CMK (cell line): ENCODE measurements at places on chromosomes 12 and 14.

- DNase-seq: no peak
Measured at GRCh38 chr14:26849514-26849913, 251.7 kb upstream of the NOVA1 start.

DNA sequence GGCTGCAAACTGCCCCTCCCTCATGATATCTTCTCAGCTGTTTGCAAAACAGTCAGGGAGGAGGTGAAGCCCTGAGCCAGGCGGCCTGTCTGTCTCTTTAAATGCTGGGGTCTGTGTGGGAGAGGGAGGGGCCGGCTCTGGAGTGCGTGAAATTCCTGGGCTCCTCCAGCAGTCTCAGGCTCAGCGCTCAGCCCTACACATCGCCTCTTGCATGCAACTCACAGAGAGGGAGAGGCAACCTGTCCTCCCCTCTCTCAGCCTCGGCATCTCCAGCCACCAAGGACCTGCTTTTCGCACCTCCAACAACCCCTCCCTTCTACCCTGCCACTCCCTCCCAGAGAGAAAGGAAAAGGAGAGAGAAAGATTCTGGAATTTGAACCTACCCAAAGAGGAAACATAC is at the start of gene NRXN3:
NRXN3 (plus strand) TSS at position 171 of the 400 bp plus-strand sequence. CDS start 72,721 bp downstream, outside the sequence.
- no peak for DNase-seq

GRCh38 chr12:55694188-55694515 is 13.6 kb downstream of the ITGA7 start:
- no peak for DNase-seq

GRCh38 chr14:58549105-58549757 is 88.5 kb upstream of the DACT1 start:
- DNase-seq: no peak

DNA sequence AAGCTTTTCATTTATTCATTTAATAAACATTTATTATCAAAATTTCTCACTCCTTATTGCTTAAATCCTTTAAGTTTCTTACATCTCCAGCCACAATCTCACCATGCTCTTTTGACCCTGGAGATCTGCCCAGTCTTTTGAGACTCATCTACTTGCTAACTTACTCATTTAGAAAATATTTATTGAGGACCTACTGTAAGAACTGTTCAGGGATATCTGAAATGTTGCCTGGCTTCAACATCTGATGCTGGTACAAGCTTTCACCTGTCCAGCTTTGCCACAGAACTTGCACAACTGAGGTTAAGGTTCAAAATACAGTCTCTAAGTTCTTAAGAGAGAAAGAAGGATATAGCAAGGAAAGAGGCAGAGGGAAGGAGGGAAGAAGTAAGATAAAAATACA is 17.5 kb upstream of the GXYLT1 start:
- no peak for DNase-seq

GRCh38 chr12:107359382-107359781 is 266.0 kb upstream of the CRY1 start:
- no peak for DNase-seq

DNA sequence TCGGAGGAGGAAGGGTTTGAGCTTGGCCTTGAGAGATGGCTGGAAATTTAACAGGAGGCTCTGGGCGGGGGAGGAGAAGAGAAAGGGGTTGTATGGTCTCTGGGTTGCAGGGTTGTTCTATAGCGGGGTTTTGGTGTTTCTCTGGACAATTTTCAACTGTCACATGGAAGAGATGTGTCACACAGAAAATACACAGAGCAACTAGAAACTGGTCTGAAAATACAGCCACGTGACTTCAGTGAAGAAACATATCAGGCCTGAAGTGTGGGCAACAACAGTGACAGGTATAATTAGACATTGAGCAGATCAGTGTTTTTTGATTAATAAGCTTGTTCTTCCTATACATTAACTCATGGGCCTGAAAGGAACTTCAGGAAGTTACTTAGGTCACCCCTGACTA is 205.3 kb upstream of the HMGA2 start:
- DNase-seq: no peak

DNA sequence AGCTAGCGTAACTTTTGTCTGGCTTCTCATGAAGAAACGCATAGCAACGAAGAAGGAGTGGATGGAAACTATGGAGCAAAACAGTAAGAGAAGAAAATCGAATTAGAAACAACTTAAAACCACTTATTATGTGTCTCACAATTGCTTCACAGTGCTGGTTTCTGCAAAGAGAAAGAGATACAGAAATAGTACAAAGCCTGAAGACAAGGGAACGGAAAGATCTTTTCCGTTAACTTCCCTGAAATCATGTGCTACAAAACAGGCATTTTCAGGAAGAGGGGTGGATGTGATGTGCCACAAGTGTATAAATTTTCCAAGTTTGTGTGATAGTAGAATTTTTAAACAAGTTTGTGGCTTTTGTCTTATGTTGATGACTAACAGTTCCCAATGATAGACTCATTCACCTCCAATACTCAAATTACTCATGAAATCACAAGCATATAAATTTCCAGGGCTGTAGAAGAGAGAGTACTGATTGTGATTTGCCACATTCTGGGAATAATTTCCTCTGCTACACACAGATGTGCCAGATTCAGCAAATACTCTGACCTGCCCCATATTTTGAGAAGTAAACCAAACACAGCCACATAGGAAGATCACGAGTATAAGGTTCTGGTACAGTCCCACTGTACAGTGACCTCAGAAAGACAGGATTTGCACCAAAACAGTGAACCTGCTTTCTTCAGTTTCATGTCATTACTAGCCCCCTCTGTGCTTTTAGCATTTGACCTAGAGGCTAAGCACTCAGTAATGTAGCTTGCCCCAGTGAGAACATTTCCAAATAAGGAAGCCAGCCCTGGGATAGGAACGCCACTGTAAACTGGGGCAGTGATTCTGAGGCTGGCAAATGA is 41.4 kb upstream of the PPFIA2 start:
- DNase-seq: no peak

- no peak for DNase-seq
Measured at GRCh38 chr12:129887101-129887500, 16.7 kb downstream of the TMEM132D start.

DNA sequence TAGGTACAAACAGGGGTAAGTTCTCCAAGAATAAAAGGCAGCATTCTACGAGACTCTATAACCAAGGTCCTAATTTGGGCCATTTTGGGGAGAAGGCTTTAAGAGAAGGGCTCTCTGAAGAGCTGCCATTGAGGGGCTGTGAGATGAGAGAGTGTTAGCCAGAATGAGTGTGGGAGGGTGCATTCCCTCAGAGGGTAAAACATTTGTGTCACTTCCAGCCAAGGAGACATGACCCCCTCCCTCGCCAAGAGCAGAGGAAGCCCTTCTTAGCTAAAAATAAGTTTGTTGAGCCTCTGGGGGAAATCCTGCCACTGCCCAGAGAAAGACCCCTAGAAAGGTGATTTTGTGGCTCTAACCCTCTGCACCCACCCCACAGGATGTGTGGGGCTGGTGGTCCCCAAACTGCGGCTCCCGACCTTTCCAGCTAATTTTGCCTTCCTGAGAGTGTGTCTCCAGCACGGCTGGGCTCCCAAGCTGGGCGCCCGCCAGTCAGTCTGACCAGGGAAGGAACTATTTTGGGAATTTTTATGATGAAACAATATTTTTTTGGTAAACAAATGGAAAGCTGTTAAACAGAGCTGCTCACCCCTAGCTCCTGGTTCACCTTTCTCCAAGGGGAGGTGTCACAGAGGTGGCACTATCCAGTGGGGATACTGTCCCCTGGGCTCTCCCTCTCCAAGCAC is 65.9 kb upstream of the JDP2 start:
- DNase-seq: no peak

GRCh38 chr12:131323879-131324278 is 370.2 kb downstream of the ADGRD1 start:
- no peak for DNase-seq

- no peak for DNase-seq
Measured at GRCh38 chr12:78802593-78802992, 62.0 kb upstream of the SYT1 start.

GRCh38 chr12:67468549-67469245 is 179.8 kb upstream of the DYRK2 start:
- DNase-seq: no peak

- DNase-seq: no peak
Measured at GRCh38 chr12:50467439-50467838, 37.3 kb upstream of the DIP2B start.

GRCh38 chr12:97358361-97358760 is 104.2 kb upstream of the RMST start:
- no peak for DNase-seq

DNA sequence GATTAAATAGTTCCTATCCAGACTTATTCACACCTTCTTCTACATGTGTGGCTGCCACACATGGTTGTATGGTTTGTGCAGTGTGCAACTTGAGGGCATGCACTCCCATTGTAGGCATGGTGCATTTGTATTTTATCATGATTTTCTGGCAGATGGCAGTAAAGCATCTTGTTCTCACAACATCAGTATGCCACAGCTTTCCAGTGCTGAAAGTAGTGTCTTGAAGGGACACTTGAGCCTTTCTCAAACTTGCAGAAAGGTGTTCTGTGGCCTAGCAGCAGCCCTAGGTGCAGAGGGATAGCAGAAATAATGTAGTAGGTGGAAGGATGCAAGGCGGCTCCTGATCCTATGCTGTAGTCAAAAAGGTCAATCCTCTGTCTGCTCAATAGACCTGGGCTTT is 72.9 kb downstream of the LMNTD1 start:
- DNase-seq: no peak

DNA sequence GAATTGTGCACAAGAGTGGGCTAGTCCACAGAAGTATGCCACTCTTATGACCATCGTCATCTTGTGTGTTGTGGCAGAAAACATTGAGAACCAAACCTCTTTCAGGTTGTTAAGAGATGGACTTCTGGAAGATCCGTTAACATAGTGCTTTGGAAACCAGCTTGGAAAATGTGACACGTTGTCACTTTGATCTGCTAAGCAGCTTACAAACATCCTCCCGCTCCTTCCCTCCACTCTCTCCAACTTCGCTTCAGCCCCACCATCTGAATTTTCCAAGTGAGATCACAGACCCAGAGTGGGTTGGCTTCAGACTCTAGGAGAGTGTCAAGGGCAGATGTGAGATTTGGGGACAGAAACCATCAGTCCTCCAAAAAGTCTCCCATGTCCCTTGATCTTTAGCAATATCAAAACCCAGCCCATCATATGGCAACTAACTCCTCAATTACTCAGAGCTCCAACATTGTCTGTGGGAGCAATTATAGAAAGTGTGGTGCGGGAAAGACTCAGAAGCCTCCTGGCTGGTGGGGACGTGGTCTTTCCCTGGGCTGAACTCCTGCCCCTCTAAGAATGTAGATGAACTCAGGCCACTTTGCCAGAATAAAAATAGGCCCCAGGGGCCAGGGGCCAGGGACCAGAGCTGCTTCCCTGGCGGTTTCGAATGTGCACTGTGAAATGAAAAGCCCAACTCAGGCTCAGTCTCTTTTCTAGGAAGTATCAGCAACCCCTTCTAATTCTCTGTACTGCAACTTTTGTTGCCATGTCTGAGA is 129.5 kb downstream of the SLC38A6 start:
- DNase-seq: no peak

- peak; percentile 89 for DNase-seq
Measured at GRCh38 chr14:100142073-100143040, 17.1 kb downstream of the DEGS2 start.

DNA sequence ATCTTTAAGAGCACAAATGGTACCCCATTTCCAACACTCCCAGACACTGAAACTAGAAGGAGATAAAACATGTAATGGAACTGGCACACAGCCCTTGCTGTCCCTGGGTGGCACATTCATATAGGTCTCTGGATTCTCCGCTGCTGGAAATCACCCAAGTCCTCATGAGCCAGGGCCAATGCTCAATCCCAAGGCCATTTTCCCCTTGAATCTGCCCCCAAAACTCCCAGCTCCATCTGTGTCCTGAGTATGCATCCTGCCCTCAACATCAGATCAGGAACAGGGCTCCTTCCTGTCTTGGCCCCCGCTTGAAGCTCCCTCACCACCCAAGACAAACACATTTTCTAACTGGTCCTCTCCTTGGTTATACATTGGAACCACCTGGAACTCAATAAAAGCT is 24.6 kb downstream of the KRT76 start:
- no peak for DNase-seq

DNA sequence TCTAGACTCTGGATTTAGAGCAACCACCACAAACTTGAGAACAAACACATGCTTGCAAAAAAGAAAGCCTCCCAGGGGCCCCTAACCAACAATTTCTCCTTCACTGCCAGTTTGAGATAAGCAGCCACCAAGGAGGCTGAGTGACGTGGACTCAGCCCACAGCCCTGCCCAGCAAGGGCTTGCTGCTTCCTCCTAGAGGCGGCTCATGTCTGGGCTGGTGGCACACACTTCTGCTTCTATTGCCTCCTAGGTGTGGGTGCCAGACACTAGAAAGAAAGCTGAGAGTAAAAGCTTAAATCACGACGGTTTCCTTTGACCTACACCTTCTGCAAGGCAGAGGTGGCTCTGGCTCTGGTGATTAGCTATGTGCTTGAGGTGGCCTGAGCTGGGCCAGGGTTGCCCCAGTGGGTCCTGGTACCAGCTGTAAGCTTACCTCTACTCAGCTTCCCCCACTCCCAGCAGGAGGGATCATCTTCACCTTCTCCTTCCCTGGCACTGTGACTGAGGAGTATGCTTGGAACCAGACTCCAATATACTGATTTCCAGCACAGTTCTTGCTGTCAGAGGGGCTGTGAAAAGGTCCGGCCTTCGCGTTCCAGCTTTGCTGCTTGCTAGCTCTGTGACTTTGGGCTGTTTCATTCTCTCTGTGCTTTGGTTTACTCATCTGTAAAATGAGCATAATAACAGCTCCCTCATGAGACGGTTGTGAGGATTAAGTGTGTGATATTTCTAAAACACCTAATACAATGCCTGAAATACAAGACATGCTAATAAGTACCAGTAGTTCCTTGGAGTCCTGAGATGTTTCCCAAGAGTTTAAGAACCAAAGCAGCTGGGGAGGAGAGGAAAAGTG is 89.7 kb upstream of the PARP11 start:
- peak; percentile 73 for DNase-seq

- DNase-seq: no peak
Measured at GRCh38 chr12:46530373-46531056, 157.9 kb upstream of the SLC38A2 start.

- DNase-seq: no peak
Measured at GRCh38 chr12:87801860-87802720, 227.1 kb downstream of the C12orf50 start.

DNA sequence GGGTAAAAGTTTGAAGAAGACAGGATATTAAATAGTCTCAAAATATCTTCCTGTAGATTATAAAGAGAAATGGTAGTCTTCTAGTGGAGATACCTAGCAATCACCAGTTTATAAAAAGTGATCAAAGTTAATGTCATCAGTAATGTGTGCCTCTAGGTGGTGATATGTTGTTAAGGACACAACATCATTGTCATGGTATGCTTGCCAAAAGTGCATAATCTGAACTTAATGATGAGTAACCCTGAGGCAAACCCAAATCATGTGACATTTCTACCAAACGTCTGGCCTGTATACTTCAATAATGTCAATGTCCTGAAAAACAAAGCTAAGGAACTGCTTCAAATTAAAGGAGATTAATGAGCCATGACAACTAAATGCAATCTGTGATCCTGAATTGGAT is 214.7 kb downstream of the PHLDA1 start:
- DNase-seq: no peak

GRCh38 chr12:62751810-62752155 is 183.2 kb downstream of the PPM1H start:
- DNase-seq: no peak

GRCh38 chr12:66119870-66120241 is 10.7 kb downstream of the LLPH start:
- no peak for DNase-seq
